NCI-H82 (cell line): ENCODE measurements at places on chromosomes 3 and 15.

GRCh38 chr3:123543950-123544349 lies 40.9 kb downstream of the HACD2 start:
- no peak for DNase-seq

GRCh38 chr3:61966200-61966599 lies 404.8 kb downstream of the PTPRG start:
- no peak for DNase-seq

GRCh38 chr3:128995737-128996136 lies 1.9 kb upstream of the CFAP92 start:
- DNase-seq, result no peak

- peak; percentile 77 for DNase-seq
Measured at GRCh38 chr3:192816351-192816750, 89.0 kb upstream of the FGF12 start.

GRCh38 chr3:125019271-125019670 lies 36.5 kb downstream of the HEG1 start:
- no peak for DNase-seq

- no peak for DNase-seq
Measured at GRCh38 chr3:184836090-184836822, 24.3 kb downstream of the VPS8 start.

DNA sequence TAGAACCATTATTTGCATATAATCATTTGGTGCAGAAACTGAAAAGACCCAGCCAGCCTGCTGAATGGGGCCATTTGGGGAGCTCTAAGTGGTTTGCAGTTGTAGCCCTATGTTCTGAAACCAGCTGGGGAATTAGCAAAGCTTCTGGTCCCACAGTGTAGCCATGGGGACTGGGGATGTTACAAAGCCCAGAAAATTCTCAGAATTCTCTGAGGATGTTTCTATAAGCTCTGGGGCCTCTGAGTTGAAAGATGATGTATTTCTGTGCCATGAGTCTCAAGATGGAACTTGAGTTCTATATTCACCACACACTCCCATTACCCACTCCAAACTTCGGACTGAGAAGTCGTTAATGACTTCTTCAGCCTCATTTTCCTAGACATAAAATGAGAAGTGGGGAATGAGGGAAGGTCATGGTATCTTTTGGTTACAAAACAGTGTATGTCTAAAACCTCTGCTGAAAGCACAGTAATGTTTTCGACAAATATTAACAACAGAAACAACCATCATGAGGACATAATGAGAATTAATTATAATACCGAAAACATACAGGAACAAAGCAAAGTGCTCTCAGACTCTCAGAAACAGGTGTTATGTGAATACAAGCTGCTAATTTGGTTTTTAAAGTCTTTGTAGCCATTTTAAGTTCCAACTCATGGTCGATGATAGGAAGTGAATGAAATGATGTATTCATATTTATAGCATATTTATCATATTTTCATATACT lies 89.4 kb downstream of the RFTN1 start:
- DNase-seq, result no peak

DNA sequence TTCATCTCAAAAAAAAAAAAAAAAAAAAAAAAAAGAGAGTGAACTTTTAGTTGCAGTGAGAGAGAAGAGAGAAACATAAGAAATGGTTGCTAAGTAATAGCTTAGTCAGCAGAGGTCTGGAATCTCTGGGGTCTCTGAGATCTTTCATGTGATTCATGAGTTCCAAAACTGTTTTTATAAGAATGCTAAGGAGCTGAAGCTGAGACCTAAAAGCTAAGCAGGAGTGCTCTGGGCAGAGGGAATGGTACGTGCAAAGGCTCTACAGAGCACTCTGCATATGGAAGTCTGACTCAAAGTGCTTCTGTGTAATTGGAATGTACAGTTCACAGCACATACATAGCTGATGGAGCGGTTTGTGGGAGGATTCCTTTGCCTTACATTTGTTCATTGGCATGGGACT lies 66.3 kb upstream of the LRIG1 start:
- no peak for DNase-seq

DNA sequence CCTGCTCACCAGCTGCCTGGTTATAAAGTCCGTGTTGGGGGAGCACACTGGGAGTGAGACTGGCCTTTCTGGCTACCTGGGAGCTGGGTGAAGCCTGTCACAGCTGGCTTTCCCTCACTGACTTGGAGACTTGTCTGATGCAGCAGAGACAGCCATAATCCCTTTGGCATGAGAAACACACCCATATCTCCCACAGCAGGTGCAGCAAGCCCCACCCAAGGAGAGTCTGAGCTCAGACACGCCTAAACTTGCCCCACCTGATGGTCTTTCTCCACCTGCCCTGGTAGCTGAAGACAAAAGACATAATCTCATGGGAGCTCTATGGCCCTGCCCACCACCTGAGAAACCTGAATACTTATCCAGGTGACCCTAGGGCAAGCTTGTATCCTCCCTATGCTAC lies 54.8 kb downstream of the NMD3 start:
- DNase-seq, result no peak

DNA sequence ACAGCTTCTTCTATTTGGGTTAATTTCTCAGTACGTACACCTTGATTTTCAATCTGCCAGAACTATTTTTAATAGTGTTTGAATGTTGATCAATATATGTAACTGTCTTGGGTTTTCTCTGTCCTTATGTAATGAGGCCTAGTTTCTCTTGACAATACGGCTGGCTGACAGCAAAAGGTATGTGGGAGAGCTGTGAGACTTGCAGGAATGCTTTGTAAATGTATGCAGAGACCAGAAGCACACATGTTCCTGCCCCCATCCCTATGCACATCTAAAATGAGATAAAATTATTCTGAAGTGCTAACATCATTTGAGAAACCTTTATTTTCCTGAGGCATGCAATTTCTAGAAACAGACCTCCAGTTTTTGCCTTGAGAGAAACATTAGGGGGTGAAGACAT lies 593.8 kb upstream of the GBE1 start:
- DNase-seq, result no peak

GRCh38 chr3:59254433-59254832 lies 204.6 kb upstream of the CFAP20DC start:
- no peak for DNase-seq

DNA sequence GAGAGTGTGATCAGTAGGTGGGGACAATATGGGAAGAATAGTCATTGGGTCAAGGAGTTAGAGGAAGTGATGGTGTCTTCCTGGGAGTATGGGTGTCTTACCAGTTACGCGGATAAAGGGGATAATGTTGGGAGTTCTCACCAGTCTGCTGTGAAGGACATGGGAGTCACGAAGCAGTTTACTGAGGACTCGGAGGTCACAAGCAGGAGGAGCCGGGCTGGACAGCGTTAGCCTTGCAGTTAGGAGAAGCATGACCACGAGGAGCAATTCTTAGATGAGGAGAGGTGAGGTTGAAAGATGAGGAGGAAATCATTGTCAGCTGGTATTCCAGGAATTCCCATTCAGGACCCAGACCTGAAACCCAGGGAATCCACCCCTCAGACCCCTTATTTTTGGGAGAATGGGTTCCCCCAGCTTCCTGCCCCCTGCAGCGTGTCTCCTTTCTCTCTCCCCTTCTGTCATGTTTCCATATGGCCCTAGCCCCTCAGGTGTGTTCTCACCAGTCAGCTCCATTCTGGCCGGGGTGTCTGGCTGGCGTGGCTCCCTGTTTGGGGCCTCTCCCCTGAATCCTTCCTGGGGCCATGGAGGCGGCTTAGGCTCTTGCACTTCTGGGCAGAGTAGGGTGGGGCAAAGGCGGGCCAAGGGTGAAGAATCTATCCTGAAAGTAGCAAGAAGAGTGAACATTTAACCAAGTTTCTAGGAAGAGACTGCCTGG lies 2.1 kb downstream of the THPO start:
- DNase-seq, result no peak

DNA sequence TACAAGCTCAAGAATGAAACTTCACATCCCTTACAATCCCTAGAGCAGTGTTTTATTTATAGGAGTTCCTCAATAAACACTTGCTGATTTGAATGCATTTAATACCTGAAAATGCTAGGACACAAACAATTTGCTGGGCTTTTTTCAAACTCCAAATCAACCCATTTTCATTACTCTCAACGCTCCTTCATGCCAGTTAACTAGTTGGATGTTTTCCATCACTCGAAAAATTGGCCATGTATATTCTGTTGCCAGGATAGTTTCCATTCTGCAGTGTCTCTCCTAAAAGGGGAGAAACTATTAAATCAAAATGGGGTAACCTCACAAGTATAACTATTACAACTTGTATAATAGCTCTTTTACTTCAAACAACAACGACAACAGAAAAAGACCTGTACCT lies 1.2 kb downstream of the GBE1 start:
- no peak for DNase-seq

DNA sequence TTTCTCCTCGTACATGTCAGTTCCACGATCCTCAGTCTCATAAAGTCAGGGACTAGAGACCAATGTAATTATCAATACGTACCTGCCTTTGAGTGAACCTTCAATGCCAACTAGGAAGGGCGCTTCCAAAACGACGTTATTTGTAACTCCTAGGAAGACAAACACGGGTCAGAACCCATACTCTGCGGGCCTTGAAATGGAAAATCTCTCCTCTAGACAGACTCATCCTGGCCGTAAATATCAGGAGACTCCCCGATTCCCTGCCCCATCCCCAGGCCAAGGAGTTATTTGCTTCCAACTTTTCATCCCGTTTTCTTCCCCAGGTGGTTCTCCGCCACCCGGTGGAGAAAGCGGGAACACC lies 578 bp downstream of the OIP5 start:
- DNase-seq, result no peak

- no peak for DNase-seq
Measured at GRCh38 chr15:74155766-74156417, 17.6 kb upstream of the ISLR start.

DNA sequence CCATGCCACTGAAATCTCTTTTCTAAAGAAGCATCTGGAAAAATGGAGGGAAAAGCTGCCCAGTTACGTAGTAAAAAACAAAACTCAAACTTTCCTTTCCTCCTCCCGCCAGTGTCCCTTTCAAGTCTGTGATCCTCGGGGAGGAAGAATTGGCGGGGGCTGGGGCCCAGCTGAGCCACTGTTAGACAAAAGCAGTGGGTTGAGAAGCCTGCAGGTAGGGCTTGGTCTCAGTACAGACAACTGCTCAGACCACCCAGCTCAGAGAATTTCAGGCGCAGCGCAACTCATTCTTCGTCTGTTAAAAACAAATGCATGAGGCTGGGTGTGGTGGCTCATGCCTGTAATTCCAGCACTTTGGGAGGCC lies 117.1 kb downstream of the MYLK start:
- DNase-seq, result no peak

- DNase-seq, result peak; percentile 12
Measured at GRCh38 chr15:45307230-45307924, 55.3 kb downstream of the SLC28A2 start.

- peak; percentile 36 for DNase-seq
Measured at GRCh38 chr15:93527374-93528050, 438.5 kb upstream of the RGMA start.

- DNase-seq, result no peak
Measured at GRCh38 chr15:98035134-98035533, 74.6 kb downstream of the ARRDC4 start.

DNA sequence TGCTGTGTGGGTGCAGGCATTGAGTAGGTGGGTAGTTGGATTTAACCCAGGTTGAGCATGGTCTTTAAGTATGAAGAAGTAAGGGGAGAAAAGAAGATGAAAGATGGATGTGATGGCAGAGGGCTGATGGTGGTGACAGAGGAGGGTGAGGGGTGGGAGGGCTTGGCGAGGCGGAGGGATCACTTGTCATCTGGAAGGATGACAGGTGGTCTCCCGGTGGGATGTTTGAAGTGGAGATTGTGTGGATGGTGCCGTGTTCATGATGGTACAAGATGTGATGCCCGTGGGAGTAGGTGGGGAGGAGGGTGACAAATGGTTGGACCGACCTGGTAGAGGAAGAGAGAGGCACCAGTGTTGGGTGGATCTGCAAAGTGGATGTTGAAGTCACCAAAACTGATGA lies 208.8 kb downstream of the RPLP1 start:
- no peak for DNase-seq

DNA sequence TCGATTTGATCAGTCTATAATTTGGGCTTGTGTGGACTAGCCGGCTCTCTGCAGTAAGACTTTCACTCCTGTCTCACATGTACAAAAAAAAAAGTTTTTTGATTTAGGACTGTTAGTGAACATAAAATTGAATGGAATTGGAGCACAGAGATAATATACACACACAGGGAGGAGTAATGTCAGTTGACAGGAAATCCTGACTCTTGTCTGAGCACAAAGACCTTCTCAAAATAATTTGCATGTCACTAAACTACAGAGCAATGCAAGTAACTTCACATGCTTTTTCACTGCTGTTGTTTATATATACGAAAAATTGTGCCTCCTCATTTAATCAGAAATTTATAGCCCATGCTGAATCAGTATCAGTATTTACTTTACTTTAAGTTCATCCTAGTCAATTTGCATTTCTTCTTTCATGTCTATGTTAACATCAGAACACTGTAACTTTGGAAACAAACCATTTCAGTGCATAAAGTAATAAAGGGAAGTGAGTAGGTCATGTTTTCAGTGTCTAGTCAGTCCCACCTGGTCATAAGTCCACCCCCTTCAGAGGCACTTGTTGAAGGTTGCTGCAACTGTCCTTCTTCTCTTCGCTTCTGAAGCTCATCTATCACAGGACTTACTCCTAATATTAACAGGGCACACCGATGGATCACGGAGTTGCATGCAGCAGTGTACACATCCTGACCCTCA lies 115.8 kb downstream of the FBXL22 start:
- no peak for DNase-seq

- DNase-seq, result peak; percentile 48
Measured at GRCh38 chr15:77815015-77815414, 182.3 kb upstream of the LINGO1 start.

- no peak for DNase-seq
Measured at GRCh38 chr3:157692468-157692867, 189.3 kb upstream of the VEPH1 start.

- DNase-seq, result no peak
Measured at GRCh38 chr15:85667491-85668424, 127.0 kb downstream of the KLHL25 start.

DNA sequence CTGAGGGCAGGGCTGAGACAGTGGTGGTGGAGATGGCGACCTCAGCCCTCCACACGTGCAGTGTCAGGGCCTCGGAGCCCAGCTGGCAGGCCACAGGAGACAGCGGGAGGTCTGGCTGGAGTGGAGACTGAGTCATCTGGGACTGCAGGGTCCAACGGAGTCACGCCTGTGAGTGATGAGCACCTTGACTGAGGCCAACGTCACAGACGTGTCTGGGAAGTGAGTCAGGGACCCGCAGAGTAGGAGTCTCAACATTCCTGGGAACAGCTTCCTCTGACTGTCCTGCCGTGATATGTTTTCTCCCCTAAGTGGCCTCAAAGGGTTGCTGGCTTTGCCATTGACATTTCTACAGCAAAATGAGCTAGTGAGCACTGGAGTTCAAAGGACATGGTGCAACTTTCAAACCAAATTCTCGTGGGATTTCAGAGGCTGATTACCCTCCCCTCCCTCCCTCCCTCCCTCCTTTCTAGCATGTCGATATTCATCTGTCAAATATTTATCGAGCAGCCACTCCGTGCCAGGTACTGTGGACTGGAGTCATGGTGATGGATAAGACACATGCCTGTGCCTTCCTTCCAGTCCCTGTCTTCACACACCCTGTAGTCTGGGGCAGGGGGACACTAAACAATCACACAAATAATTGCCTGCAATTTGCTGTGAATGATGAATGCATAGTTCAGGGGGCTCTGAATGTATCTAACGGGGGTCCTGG lies 53.3 kb upstream of the AMOTL2 start:
- no peak for DNase-seq

GRCh38 chr3:59450946-59451763 lies 401.3 kb upstream of the CFAP20DC start:
- DNase-seq, result no peak

GRCh38 chr15:77296773-77297337 lies 123.0 kb downstream of the PEAK1 start:
- DNase-seq, result no peak
